ENCODE measurements at places on chromosomes 2 and 18. TPM values are rescaled to one million over a fixed set of nuclear protein-coding genes. Genes with fewer than 3 reads are reported as not detected.

DNA sequence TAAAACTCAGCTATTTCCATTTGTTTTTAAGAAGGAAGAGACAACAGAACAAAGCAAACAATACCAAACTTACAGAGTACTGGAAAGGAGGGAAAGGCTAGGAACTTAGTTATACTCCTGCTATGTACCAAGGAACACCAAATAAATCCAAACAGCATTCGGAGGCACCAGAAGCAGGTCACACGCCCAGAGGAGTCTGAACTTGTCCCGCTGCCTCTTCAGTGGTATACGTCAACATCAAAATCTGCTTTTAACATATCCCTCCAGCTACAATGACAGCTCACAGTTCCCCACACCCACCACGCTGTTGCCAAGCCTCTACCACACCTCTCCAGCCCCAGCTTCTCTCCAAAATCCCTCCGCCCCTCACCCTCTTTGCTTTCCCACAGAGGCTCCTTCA, 17.3 kb downstream of the C2orf76 start:
- DNase-seq: no peak

- no peak for DNase-seq
Observed at GRCh38 chr2:70510313-70510712, 43.3 kb downstream of the TGFA start.

DNA sequence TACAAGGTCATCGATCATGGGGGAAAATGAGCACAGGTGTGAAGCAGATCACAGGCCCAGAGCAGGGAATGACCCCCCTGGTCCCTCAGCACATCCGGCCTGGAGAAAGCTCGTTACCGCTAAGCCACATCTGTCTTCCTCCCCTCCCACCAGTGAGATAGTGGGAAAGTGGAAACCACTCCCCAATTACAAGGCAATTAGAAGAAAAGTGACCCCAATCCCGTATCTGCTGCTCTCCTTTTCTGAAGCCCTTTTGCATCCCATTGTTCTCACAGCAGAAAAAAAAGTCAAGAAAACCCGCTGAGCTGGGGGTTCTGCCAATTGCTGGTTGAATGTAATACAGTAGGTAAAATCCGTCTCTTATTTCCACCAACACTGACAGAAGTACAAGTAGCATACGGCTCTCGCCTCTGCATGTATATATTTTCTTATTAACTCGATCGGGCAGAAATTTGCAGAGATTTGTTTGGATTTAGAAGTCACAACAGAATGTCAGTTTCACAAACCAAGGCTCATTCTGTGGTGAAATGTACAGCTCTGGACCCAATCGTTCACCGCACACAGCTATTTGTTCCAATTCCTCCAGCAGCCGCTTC, 287.0 kb downstream of the TCF4 start:
- no peak for DNase-seq

DNA sequence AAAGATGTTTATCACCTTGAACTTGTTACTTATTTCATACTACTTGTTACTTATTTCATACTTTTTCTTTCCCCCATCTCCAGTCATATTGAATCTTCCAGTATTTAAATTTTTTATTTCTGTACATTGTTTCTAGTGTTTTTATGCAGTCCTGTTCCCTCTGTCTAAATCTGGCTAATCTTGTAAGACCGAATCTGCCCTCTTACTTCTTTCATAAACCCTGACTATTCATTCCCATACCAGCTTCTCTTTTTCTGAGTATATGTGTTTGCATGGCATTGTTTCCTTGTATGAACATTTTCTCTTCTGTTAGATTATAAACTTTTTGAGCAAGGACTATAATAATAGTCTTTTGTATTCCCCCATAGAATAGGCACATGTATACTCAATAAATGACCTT, 131.7 kb downstream of the TAF4B start:
- DNase-seq: no peak

DNA sequence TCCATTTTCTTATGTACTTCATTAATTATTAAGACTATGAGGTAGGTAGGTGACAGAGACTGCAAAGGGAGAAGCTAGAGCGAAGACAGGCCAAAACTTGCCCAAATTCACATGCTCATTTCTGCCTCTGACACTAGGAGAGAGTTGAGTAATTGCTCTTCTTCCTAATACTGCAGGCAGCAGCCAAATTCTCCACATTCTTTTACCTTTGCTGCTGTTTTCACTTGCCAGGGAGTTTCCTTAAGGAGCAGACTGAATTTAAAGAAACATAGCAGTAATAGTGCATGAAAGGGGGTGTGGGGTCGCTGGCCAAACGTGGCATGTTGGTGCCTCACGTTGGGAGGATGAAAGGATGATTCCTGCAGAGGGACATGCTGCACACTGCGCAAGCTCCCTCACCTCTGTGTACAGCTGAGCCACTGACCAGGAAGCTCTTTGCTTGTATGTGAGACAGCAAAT, 12.3 kb downstream of the CRIM1 start:
- DNase-seq: no peak

PLB1 gene
- total RNA-seq: 0.35 TPM

SLC39A10 gene
- total RNA-seq: 22.2 TPM

MYO7B gene
- total RNA-seq: not detected

ESPNL gene
- not detected for total RNA-seq

KRTCAP3 gene
- total RNA-seq: 4.0 TPM
